ENCODE measurements at places on chromosomes 16 and 17. TPM values are rescaled to one million over a fixed set of nuclear protein-coding genes. Genes with fewer than 3 reads are reported as not detected.

GRCh38 chr17:81365601-81366585 lies 29.4 kb upstream of the BAHCC1 start:
- DNase-seq: no peak

GRCh38 chr17:17422641-17423040 lies 54.2 kb upstream of the MED9 start:
- no peak for DNase-seq

GRCh38 chr16:66408163-66409048 lies 18.7 kb upstream of the BEAN1 start:
- no peak for DNase-seq

GRCh38 chr17:72030067-72030899 lies 90.5 kb upstream of the SOX9 start:
- DNase-seq: no peak

- no peak for DNase-seq
Observed at GRCh38 chr16:75023009-75023408, 24.2 kb downstream of the ZNRF1 start.

The METTL16 gene
- 7.4 TPM for total RNA-seq
